ENCODE measurements at places on chromosomes 1 and 21. TPM values are rescaled to one million over a fixed set of nuclear protein-coding genes. Genes with fewer than 3 reads are reported as not detected.
A peak's percentile ranks its signal among the peaks of the same experiment; 100 is the strongest.

- no peak overlapping the region for H3K27ac ChIP-seq
- DNase-seq: no peak
- H3K27me3 ChIP-seq: no peaks in the 10 kb centered on the region
- no peaks in the 10 kb centered on the region for H3K36me3 ChIP-seq
Measured at GRCh38 chr1:182716740-182717720, 32.6 kb upstream of the RGS8 start.

GRCh38 chr1:96338622-96339021 lies 383.0 kb upstream of the PTBP2 start:
- DNase-seq: no peak
- H3K4me1 ChIP-seq: no peaks in the 10 kb centered on the region
- H3K4me3 ChIP-seq: no peak overlapping the region
- no peaks in the 10 kb centered on the region for H3K36me3 ChIP-seq
- no peaks in the 10 kb centered on the region for H3K27me3 ChIP-seq
- no peak overlapping the region for H3K27ac ChIP-seq

DNA sequence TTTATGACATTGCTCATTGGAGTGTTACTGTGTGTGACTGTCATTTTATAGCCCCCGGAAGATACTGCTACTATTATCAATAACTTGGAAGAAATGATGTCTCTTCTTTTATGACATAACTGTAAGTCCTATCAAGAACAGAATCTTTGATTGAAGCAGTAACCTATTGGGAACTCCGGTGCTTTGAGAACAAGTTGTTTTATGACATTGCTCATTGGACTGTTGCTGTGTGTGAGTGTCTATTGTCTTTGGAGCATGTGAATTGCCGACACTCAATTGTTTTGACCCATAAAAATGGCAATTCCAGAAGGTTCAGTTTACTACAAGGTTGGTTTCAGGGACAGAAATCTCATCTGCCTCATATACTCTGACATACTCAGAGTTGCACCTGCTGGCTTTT lies 8.0 kb downstream of the KCNK1 start:
- H3K36me3 ChIP-seq: no peaks in the 10 kb centered on the region
- no peak overlapping the region for H3K4me3 ChIP-seq
- peaks cover 4% of the 10 kb centered on the region for H3K27me3 ChIP-seq
- H3K4me1 ChIP-seq: no peaks in the 10 kb centered on the region

GRCh38 chr1:47751996-47752451 lies 245.2 kb downstream of the TRABD2B start:
- H3K4me1 ChIP-seq: no peaks in the 10 kb centered on the region
- no peak overlapping the region for H3K4me3 ChIP-seq
- H3K27ac ChIP-seq: no peak overlapping the region
- H3K27me3 ChIP-seq: no peaks in the 10 kb centered on the region

GRCh38 chr1:147620543-147620942 lies 49.8 kb downstream of the ACP6 start:
- H3K27ac ChIP-seq: no peak overlapping the region
- no peak for DNase-seq
- no peaks in the 10 kb centered on the region for H3K27me3 ChIP-seq
- no peaks in the 10 kb centered on the region for H3K36me3 ChIP-seq
- H3K4me1 ChIP-seq: peaks cover 6% of the 10 kb centered on the region

GRCh38 chr1:156508955-156509234 lies 8.3 kb upstream of the MEF2D start:
- H3K4me1 ChIP-seq: peaks cover 25% of the 10 kb centered on the region
- H3K27me3 ChIP-seq: no peaks in the 10 kb centered on the region
- DNase-seq: no peak
- H3K27ac ChIP-seq: peak overlapping the region; percentile 67

DNA sequence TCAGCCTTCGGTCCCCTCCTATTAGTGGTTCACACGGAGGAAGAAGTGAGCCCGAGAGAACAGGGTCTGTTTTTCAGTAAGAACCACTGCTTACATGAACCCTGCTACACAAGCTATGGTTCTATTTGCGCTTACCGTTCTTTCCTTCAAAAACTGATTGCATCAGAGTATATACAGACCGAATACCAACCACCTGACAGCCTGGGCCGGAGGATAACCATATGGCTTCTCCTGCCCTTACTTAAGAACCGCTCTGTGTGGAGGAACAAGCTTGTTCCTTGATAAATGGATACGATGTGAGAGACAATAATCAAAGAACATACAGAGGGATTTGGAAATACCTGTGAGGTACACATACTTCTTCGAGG lies 1.1 kb upstream of the KCNT2 start:
- H3K27me3 ChIP-seq: no peaks in the 10 kb centered on the region
- no peak for DNase-seq
- H3K36me3 ChIP-seq: no peaks in the 10 kb centered on the region
- peak overlapping the region; percentile 44 for H3K4me3 ChIP-seq

DNA sequence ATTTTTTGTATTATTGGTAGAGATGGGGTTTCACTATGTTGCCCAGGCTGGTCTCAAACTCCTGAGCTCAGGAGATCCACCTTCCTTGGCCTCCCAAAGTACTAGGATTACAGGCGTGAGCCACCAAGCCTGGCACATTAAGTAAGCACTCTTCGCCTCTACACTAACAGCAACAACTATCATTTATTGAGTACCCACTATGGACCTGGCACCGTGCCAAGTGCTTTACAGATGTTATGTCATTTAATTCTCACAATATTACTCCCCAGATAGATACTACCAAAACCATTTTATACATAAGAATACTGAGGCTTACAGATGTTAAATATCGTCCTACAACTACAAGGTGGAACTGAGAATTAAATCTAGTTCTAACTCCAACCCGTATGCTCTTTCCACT lies 50.1 kb downstream of the TUT4 start:
- no peak overlapping the region for H3K27ac ChIP-seq
- peaks cover 9% of the 10 kb centered on the region for H3K36me3 ChIP-seq
- H3K4me3 ChIP-seq: no peak overlapping the region
- H3K27me3 ChIP-seq: no peaks in the 10 kb centered on the region
- H3K4me1 ChIP-seq: no peaks in the 10 kb centered on the region
- DNase-seq: no peak

DNA sequence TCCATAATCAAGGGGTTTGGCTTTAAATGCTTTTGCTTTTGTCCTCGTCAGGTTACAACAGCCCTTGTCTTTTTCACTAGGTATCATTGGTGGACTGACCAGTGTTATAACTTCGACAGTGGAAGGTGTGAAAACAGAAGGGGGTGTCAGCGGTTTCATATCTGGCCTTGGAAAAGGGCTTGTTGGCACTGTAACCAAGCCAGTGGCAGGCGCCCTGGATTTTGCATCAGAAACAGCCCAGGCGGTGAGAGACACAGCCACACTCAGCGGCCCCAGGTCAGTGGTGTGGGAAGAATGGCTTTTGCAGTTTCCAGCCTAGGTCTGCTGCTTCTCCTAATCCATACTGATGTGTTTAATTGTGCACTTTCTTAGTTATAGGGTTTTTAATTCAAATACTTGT lies 157.9 kb downstream of the DHRS3 start:
- DNase-seq: no peak

DNA sequence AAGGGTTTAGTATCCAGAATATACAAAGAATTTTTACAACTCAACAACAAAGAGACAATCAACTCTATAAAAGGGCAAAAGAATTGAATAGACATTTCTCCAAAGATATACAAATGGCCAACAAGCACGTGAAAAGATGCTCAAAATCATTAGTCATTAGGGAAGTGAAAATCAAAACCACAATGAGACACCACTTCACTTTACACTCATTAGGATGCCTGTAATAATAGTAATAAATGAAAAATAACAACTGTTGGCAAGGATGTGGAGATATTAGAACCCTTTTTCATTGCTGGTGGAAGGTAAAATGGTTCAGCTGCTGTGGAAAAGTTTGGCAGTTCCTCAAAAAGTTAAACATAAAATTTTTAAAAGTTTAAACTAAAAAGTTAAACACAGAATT lies 7.0 kb upstream of the ABCD3 start:
- no peak overlapping the region for H3K27ac ChIP-seq
- H3K4me3 ChIP-seq: no peak overlapping the region
- no peak for DNase-seq
- H3K4me1 ChIP-seq: no peaks in the 10 kb centered on the region

GRCh38 chr1:155049651-155050559 lies 1.2 kb upstream of the ADAM15 start:
- peak; percentile 15 for DNase-seq
- H3K27ac ChIP-seq: peak overlapping the region; percentile 97
- no peaks in the 10 kb centered on the region for H3K27me3 ChIP-seq
- H3K4me3 ChIP-seq: peak overlapping the region; percentile 78
- no peaks in the 10 kb centered on the region for H3K36me3 ChIP-seq
- peaks cover 48% of the 10 kb centered on the region for H3K4me1 ChIP-seq

DNA sequence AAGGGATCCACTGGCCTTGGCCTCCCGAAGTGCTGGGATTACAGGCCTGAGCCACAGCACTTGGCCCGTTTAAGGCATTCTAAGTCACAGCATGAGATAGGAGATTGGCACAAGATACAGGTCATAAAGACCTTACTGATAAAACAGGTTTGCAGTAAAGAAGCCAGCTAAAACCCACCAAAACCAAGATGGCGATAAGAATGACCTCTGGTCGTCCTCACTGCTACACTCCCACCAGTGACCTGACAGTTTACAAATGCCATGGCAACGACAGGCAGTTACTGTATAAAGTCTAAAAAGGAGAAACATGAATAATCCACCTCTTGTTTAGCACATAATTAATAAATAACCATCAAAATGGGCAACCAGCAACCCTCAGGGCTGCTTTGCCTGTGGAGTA lies 33.3 kb upstream of the RCC2 start:
- H3K4me1 ChIP-seq: no peaks in the 10 kb centered on the region
- H3K27ac ChIP-seq: no peak overlapping the region
- peaks cover 23% of the 10 kb centered on the region for H3K27me3 ChIP-seq
- no peak overlapping the region for H3K4me3 ChIP-seq
- H3K36me3 ChIP-seq: no peaks in the 10 kb centered on the region

- no peak for DNase-seq
- H3K4me1 ChIP-seq: peaks cover 4% of the 10 kb centered on the region
- H3K36me3 ChIP-seq: peaks cover 15% of the 10 kb centered on the region
- peaks cover 13% of the 10 kb centered on the region for H3K27me3 ChIP-seq
Measured at GRCh38 chr1:241518476-241519307, 863 bp downstream of the FH start.

GRCh38 chr1:192126030-192126619 lies 32.1 kb upstream of the RGS18 start:
- H3K27ac ChIP-seq: no peak overlapping the region
- H3K27me3 ChIP-seq: no peaks in the 10 kb centered on the region
- no peaks in the 10 kb centered on the region for H3K36me3 ChIP-seq
- H3K4me3 ChIP-seq: no peak overlapping the region

GRCh38 chr1:84803604-84804003 lies 89.4 kb downstream of the LPAR3 start:
- no peak overlapping the region for H3K27ac ChIP-seq
- no peaks in the 10 kb centered on the region for H3K36me3 ChIP-seq
- no peak overlapping the region for H3K4me3 ChIP-seq
- no peaks in the 10 kb centered on the region for H3K4me1 ChIP-seq

DNA sequence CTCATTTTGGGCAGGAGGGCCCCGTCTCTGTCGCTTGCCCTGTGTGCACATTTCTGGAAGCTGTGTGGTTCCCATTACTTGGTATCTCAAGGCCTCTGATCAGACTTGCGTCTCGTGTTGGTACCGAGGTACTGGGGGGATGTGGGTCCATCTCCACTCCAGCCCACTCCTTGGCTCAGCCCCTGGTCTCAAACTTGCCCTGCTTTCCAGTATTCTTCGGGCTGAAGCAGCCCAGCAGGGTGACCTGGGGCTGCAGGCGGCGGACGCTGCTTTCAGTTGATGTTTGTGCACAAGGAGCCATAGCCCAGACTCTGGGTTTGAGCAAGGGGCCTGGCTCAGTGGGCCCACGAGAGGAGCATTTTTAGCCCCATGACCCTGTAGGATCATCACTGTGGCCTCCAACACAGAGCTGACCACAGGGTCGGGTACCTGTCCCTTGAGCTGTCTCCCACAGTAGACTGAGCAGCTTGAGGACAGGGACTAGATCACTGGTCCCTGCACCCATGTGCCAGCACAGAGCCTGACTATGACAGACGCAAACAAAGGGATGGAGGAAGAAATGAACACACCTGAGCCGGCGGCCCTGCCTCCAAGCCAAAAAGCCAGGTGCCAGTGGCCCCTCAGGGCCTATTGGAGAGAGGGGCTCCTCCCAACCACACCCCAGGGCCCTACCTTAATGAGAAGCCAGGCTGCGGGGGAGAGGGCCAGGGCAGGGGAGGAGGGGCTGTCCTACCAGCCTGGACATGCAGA lies 46.8 kb downstream of the CHD5 start:
- no peaks in the 10 kb centered on the region for H3K36me3 ChIP-seq
- no peak overlapping the region for H3K27ac ChIP-seq
- DNase-seq: no peak
- H3K27me3 ChIP-seq: peaks cover 28% of the 10 kb centered on the region
- H3K4me1 ChIP-seq: no peaks in the 10 kb centered on the region

DNA sequence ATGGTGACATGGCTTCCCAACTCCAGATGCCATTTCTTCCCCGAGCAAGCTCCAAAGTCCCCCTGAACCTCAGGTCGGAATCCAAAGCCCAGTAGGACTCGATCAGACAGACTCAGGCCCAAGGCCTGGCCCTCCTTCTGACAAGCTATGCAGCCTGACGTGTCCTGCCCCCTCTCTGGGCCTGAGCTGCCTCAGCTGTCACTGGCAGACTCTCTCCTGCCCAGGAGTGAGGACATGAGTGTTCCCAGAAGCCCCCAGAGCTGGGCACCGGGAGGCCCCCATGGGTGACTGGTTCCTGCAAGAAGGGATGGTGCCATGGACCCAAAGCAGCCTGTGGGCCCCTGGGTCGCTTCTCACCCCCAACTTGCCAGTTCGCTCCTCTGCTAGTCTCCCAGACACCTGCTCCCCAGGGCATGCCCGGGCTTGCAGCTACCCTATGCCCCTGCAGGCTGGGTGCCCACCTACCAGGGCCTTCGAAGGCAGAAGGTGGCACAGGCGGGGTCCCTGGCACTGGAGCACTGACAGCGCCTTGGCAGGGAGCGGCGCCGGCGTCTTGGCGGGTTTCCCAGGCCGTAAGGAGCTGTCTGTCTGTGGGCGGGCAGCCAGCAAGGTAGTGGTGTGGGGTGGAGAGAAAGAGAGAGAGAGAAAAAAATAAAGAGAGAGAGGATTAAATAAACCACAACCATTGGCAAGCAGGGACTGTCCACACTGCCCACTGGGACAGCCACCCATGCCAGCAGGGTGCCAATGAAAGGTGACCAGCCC lies 2.3 kb downstream of the EDN2 start:
- H3K27ac ChIP-seq: no peak overlapping the region
- no peaks in the 10 kb centered on the region for H3K36me3 ChIP-seq
- H3K4me3 ChIP-seq: no peak overlapping the region
- H3K4me1 ChIP-seq: peaks cover 32% of the 10 kb centered on the region
- peaks cover 10% of the 10 kb centered on the region for H3K27me3 ChIP-seq
- DNase-seq: peak; percentile 76

RAP1GAP gene
- total RNA-seq: 20.7 TPM

TMEM52 gene
- total RNA-seq: 1.6 TPM

C1orf210 gene
- 22.5 TPM for total RNA-seq

OR2G6 gene
- not detected for total RNA-seq

OR2T11 gene
- not detected for total RNA-seq

BMP8A gene
- 0.82 TPM for total RNA-seq

CDA gene
- 2.2 TPM for total RNA-seq

SYCP1 gene
- total RNA-seq: not detected

SPAG17 gene
- total RNA-seq: 1.3 TPM

VWA1 gene
- 147 TPM for total RNA-seq

SSBP3 gene
- total RNA-seq: 35.2 TPM

ZNF695 gene
- 1.0 TPM for total RNA-seq

SLC50A1 gene
- total RNA-seq: 64.6 TPM
